BE2C (cell line): ENCODE measurements at places on chromosomes 13 and 19.

DNA sequence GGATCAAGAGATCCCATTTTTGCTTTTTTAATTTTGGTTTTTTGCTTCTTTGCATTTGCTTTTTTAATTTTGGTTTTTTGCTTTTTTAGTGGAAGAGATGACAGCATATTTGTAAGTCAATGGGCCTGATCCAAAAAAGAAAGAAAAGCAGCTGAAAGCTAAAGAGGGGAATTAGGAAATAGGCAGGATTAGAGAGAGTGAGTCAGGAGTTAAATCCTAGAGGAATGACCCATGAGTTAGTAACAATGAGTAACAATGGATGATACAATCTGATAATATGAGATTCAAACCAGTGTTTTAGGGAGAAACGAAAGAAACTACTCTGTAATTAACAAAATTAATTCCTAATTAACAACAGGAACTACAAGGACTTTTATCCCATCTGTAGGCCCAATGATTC lies 111.2 kb upstream of the SGCG start:
- DNase-seq = no peak

DNA sequence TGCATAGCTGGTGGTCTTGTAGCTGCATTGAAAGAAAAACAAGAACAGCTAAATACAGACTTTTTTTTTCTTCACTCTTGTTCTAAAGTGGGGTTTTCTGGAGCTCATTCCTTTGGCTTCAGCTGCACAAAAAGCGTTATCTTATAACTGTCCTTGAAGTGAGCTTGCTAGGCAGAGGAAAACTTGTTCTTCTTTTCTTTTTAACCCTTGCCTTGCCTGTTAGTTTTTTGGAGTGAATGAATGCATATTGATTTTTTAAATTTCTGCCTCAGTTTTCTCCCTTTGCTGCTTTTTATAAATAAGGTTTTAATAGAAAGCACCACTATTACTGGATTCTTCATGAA lies 1.5 kb downstream of the ZNF765 start:
- DNase-seq = no peak

DNA sequence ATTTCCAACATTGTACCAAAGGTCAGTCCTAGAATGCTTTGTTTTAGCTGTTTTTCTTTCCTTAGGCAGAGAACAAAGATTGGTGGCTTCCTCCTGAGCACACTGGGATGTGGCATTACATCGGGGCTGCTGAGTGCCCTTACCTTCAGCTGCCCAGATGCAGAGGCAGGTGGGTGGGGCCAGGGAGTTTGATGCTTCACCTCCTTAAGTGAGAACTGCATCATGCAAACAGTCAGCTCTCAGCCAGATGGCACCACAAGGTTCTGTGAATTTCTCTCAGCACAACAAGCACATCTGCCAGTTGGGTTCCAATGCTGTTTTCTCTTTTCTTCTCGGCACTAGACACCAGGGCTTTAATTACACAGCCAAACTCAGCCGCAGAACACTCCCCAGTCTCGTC lies 87.4 kb upstream of the UBL3 start:
- no peak for DNase-seq

DNA sequence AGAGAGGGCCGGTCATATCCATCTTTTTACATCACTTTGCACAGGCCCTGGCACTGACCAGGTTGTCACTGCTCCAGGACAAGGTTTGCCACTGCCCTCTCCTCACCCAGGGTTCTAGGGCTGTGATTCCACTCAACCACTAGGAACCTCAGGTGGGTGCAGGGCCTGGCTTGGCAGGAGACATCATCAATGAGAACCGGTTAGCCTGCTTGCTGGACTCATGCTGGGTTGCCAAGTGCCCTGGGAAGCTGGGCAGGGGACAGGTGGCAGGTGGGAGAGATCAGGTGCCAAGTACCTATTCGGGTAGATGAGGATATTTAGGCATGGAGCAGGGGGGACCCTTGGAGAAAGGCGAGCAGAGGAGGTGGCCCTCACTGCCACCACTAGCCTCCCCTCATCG lies 4.2 kb upstream of the CERS4 start:
- DNase-seq = no peak

- DNase-seq = no peak
These were observed 74.1 kb upstream of the ZNF681 start for GRCh38 chr19:23832717-23833327.

- no peak for DNase-seq
These were observed 16.7 kb downstream of the MYCBP2 start for GRCh38 chr13:77310161-77310560.

DNA sequence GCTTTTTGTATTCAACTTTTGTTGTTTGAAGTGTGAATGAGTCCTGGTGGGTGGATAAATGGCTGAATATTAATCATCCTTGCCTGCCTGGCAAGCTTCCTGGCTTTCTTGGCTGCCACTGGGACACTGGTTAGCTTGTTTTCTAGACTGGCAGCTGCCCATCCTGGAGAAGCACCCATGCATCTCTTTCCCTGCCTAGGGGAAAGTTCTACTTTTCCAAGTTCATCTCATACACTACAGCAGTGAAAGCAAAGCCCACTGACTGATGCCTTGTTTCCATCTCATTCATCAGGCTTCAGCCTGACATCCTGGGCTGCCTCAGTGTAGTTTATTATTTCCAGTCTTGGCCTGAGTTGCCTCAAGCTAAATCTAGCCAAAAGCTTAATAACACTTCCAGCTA lies 244.8 kb downstream of the PCDH20 start:
- DNase-seq = no peak

DNA sequence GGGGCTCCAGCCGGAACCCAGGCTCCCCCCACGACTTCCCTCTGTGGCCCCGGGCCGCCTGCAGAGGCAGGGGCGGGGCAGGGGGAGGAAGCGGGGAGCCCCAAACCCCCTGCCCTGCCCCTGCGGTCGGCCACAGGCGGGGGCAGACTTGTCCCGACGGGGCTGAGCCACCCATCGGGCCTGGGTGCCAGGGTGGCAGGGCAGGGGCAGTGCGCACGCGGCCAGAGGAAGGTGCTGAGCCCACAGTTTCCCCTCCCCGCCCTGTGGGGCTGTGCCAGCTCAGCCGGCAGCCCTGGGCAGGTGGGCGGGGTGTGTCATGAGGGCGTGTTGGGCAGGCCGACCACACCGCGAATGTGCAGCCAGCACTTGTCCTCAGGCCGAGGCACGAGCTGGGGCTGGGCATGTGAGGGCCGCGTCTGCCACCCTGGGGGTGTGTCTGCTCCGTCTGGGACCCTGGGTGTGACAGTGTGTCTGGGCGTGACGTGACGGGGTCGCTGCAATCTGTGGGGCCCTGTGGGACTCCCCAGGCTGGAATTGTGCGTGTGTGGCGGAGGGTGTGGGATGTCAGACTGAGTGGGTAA lies 17.7 kb downstream of the CCDC97 start:
- DNase-seq = peak; percentile 53

GRCh38 chr19:30878495-30878894 lies 470.7 kb downstream of the TSHZ3 start:
- no peak for DNase-seq

DNA sequence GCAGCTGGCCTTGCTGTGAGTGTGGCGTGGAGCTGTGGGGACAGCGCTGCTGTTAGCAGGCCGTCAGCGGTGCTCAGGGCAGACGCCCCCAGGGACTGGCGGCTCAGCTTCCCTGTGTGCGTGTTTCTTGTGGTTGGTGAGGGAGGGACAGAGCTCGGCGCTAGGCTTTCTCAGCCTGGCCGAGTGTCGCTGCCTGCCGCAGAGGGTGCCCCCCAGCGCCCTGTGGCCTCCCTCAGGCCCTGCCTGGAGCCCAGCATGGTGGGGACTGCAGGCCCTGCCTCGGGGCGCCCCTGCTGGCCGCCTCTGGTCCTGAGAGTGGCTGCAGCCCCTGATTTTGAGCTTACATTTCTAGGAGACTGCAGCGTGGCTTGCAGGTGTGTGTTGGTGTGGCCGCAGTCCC lies 35.5 kb downstream of the DOT1L start:
- DNase-seq = peak; percentile 68

- DNase-seq = no peak
These were observed 48.0 kb downstream of the RFX2 start for GRCh38 chr19:6062274-6062673.

- DNase-seq = no peak
These were observed 48.8 kb downstream of the TSHZ3 start for GRCh38 chr19:31300422-31300821.

- DNase-seq = no peak
These were observed at the start of gene POU2F2 for GRCh38 chr19:42132030-42132628. TSS of gene POU2F2 (minus strand) at chr19:42132446. CDS start at chr19:42132411, 35 bp downstream.

DNA sequence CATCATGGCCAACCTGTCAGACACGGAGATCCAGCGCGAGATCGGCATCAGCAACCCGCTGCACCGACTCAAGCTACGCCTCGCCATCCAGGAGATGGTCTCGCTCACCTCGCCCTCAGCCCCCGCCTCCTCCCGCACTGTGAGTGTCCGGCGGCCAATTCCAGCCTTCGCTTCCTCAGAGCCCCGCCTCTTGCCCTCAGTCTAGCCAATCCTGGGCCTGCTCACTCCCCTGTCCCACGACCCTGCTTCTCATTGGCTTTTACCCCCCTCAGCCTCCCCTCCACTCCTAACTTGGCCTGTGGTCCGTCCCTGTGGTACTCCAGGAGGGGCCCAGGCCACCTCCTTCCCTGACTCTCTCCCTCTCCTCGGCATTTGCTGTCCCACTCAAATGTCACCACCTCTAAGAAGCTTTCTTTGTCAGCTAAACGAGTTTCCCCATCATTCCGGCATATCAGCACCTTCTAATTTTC lies 12.3 kb downstream of the HRC start:
- DNase-seq = peak; percentile 97

DNA sequence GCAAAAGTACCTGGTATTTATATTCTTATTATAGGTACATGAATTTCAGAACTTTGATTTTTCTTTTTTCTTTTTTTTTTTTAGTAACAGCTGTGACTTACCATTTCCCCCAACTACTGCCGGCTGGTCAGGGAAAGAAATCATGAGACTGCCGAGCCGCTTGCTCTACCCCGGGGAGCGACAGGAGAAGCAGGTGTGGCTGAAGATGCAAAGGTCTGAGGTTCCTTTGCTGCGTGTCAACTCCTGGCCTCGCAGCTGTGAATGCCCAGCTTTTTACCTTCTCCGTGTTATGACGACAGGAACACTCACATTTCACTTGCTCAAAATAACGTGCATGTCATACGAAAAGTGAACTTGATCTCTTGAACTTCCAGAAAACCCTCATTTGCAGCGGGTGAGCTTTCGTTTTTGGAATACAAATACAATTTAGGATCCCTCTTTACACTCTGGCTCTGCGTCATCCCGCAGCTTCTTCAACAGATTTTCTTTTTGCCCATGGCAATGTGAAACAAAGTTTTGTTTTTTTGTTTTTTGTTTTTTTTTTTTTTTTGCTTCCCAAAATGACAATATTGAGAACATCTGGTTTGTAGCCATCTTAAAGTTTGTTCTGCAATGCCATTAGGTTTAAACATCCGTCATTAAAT lies 117.9 kb downstream of the EFNB2 start:
- DNase-seq = no peak

DNA sequence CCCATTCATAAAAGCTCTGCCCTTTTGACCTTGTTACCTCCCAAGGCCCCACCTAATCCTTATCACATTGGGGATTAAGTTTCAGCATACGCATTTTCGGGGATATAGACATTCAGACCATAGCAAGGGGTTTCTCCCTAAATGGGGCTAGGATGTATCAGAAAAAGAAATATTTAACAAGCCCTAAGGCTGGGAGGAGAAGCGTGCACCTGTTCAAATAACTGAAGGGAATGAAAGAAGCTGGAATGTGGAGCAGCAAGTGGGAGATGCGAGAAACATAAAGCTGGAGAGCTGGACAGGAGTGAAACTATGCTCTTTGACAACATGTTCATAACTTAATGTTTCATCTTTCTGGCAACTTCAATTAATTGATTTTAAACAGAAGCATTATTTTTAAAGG lies 811.8 kb upstream of the GPC6 start:
- DNase-seq = no peak

GRCh38 chr13:105446197-105446596 lies 1089.3 kb downstream of the EFNB2 start:
- no peak for DNase-seq

DNA sequence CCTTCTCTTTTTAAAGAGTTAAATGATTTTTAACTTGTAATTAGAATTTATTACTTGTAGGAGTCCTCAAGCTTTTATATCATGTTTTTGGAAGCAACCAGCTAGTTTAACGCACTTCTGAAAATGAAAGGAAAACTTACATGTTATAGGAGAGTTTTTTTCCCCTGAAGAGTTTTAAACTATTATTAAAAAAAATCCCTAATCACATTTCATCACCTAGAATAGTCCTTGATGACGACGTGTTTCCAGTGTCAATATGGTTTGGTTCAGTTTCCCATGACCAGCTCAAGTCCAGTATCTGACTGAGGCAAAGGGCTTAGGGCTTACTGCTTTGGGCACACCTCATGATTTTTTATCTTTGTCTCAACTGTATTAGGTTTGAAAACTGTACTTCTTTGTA lies 36.0 kb downstream of the URI1 start:
- DNase-seq = no peak

DNA sequence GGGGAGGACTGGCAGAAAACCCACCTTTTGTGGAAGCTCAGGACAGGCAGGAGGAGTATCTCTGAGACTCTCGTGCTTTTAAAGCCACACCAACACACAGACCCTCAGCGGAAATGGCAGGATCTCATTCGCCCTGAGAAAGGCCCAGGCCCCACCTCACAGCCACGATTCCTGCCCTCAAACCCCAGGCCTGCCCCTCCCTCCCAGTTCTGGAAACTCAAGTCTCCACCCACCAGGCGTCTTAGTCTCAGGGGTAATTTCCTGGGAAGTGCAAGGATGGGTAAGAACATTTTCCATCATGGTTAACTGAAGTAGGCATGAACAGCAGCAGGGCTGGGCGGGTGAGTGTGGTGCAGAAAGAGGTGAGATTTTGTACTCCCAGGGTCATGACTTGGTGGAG lies 8.0 kb upstream of the PDE4C start:
- no peak for DNase-seq

- DNase-seq = no peak
These were observed 55.5 kb upstream of the SERP2 start for GRCh38 chr13:44318161-44318560.

DNA sequence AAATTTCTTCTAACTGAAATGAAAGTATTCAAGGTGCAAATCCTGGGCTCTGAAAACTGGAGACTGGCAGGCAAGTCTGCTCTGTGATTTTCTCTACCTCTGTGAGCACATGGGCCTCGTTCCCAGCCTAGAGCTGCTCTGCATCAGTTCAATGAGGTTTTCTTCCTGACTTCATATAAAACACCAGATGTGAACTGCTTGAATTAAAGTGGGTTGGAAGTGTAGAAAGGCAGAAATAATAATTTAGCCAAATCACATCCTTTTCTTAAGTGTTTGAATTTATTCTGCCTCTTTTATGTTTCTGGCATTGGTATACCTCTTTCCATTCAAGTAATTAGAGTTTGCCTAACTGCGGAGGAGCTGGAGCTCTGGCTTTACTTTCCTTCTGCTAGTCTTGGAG lies 540.8 kb downstream of the OLFM4 start:
- DNase-seq = no peak

DNA sequence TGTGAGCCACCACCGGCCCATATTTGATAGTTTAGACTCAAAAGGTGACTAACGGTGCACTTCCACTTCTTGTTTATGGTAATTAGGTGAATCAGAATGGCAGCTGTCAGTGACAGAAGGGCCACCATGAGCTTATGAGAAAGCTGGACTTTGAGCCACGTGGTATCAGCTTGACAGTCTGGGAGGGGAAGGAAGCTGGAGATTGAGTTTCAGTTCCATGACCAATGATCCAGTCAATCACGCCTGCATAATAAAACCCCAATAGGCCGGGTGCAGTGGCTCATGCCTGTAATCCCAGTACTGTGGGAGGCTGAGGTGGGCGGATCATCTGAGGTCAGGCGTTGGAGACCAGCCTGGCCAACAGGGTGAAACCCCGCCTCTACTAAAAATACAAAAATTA lies 8.2 kb downstream of the EID2B start:
- no peak for DNase-seq
